ENCODE measurements at places on chromosomes 5 and 9.
A peak's percentile ranks its signal among the peaks of the same experiment; 100 is the strongest.

DNA sequence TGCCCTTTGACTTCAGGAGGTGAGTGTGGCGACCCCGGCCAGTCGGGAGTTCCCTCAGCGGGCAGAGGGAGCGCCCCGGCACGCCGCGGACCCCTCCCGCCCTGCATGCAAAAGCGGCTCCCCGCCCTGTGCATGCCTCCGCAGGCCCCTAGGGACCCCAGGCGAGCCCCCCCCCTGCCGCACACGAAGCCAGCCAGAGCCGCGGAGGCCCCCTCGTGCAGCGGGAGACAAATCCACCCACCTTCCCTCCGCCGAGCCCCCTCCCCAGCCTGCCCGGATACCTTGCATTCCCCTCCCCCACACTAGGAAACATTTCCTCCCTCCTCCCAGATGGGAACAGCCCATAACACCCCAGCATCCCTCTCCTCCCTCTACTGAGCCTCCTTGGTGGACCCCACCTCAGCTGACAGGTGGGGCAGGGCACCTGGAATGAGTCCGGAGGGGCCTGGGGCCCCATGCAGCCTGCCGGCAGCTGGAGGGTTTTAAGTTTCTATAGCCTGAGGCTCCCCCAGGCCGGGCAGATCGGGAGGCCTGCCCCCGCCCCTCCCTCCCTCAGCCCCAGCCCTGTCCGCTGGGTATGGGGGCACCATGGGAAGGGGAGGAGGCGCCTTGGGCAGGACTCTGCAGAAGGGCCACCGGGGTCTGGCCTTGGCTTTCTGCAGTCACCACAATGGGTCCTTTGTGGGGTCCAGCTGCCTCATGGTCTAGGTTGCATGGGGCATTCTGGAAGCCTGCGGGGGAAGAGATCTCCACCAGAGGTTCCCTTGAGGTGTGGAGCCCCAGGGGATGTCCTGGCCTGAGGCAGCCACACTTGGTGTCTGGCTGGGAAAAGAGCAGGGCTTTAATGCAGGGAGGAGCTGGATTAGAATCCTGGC lies 601 bp downstream of the ERGIC1 start:
- DNase-seq = peak; percentile 51

DNA sequence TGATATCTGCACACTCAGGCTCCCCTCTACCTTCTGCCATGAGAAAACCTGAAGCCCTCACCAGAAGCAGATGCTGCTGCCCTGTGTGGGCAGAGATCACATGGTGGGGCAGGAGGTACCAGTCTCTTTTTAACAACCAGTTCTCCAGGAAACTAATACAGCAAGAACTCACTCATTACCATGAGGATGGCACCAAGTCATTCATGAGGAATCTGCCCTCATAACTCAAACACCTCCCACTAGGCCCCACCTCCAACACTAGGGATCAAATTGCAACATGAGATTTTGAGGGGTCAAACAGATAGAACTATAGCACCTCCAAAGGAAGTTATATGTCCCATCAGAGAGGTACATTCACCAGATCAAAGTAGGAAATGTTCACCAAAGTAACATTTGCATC lies 136.3 kb upstream of the SHB start:
- DNase-seq = no peak

DNA sequence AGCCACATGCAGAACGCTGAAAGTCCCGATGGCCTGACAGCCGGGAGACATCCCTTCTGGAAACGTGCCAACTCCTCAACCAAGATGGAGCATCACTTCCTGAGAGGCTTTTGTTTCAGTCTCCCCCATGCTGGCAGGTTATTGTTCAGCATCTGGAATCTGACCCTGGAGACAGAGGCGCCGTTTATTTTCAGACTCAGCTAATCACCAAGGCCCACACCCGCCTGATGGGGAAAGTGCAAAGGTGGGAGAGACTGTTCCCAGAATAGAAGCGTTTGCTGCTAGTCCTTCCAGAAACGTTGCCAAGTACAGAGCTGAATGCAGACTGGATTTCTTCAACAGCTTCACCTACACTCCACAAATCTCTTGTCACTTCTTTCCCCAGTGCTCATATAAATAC lies 41.8 kb upstream of the S1PR3 start:
- DNase-seq = peak; percentile 64

- DNase-seq = peak; percentile 39
Measured at GRCh38 chr5:146052780-146053179, 52.6 kb downstream of the PLAC8L1 start.

- DNase-seq = no peak
Measured at GRCh38 chr5:96052374-96052773, 90.7 kb upstream of the ELL2 start.

DNA sequence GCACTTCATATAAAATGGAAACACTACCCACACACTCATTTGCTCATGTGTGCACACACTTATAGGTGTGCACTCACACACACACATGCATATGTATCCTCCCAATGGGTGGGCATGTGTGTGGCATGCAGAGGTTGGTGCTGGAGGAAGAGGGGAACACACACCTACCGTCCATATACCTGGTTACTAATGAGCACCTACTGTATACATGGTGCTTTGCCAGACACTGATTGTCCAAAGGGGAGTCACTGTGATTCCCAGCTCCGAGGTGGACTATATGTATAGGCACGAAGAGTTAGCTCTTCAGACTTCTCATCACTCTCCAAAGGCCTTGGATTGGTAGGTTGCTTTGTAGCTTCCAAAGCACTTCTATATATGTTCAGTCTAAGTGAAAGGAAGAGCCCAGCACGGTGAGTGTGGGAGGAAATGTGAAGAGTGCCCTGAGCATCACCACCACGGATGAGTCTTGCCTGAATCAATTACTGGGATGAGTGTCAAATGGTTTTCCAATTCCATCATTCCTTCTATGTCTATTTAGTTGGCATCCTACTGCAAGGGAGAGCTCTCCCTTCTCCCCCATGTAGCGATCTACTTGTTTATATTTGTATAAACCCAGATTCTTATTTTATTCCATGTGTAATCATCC lies 12.6 kb upstream of the ERGIC1 start:
- DNase-seq = no peak

GRCh38 chr5:139474890-139475791 lies 4.3 kb downstream of the SMIM33 start:
- DNase-seq = no peak

DNA sequence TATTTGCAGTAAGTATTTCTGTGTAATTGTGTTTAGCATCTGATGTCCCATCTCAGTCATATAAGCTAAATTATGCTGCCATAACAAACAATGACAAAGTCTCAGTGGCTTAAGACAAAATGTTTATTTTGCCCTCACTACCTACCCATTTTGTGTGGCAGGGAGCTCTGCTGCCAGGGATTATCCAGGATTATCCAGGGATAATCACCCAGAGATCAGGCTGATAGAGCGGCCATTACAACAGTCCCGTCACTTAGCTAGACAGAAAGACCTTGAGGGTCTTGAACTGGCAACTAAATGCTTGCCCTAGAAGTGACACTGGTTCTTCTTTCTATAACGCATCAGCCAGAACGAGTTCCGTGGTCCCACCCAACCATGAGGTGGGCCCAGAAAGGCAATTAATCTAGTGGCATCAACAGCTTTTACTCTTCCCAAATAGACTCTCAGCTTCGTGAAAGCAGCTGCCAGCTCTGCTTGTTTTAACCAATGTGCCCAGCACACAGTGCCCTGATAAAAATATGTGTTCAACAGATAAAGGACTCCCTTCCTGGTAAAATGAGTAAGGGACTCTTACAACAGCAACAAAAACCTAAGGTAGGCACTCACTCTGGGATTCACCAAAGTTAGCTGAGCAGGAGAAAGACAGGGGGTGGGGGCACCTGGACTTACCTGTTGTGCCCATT lies 22.8 kb downstream of the CCDC69 start:
- DNase-seq = peak; percentile 90

GRCh38 chr9:76741524-76741923 lies 22.7 kb upstream of the PCA3 start:
- no peak for DNase-seq

DNA sequence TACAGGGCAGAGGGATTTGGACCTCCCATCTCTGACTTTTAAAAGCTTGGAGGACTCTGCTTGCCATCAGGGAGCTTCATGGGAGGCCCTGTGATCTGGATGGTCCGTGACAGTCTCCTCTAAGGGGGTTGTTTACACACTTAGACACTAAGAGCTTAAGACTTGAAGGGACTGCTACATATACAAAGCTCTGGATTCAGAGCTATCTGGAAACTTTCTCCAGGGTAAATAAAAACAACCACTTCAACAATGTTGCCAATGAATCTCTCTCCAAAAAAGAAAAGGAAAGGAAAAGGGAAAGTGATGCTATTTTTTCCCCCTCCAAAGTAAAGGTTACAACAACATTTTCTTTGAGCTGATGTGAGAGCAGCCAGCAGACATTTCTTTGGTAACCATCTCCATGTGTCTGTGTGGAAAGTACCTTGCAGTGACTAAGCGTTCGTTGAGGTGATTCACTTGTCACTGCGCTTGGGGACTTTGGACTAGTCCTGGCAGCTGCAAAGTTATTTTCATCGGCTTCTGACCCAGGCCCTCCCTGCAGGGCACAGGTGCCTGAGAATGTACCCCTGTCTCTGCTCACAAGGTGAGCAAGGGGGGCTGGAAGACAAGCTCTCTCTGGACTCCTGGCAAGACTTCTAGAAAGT lies 262.1 kb upstream of the KLF4 start:
- DNase-seq = no peak

- DNase-seq = no peak
Measured at GRCh38 chr5:170419643-170420042, 30.5 kb upstream of the KCNMB1 start.

GRCh38 chr9:38039090-38039906 lies 29.7 kb downstream of the SHB start:
- no peak for DNase-seq

GRCh38 chr9:137227054-137227852 lies at the start of gene RNF224:
TSS of gene RNF224 (plus strand) at chr9:137227502. CDS start at chr9:137228336, 834 bp downstream.
- peak; percentile 90 for DNase-seq

GRCh38 chr5:178529080-178529479 lies 61.1 kb downstream of the COL23A1 start:
- DNase-seq = no peak

DNA sequence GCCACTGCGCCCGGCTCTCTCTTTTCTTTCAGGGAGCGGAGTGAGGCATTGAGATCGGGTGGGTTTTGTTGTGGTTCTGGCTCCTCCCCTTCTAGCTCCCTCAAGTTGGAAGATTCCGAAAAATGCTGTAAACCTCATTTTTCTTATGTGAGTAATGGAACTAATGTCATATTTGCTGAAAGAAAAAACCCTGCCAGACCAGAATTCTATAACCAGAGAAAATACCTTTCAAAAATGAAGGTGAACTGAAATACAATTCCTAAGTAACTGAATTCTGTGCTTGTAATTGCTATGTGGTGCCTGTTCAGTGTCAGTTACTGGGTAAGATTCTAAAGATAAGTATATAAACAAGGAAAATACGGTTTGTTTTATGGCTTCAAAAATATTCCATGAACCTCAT lies 30.9 kb upstream of the CDK20 start:
- DNase-seq = no peak

GRCh38 chr5:111124793-111125192 lies 32.6 kb downstream of the WDR36 start:
- DNase-seq = no peak

- DNase-seq = peak; percentile 26
Measured at GRCh38 chr5:31531543-31531887, 378 bp downstream of the DROSHA start.

GRCh38 chr9:94644543-94644942 lies 5.2 kb upstream of the FBP1 start:
- no peak for DNase-seq

GRCh38 chr9:24552526-24553182 lies 7.0 kb upstream of the IZUMO3 start:
- no peak for DNase-seq

- DNase-seq = no peak
Measured at GRCh38 chr9:101417977-101418376, 17.6 kb downstream of the ALDOB start.

DNA sequence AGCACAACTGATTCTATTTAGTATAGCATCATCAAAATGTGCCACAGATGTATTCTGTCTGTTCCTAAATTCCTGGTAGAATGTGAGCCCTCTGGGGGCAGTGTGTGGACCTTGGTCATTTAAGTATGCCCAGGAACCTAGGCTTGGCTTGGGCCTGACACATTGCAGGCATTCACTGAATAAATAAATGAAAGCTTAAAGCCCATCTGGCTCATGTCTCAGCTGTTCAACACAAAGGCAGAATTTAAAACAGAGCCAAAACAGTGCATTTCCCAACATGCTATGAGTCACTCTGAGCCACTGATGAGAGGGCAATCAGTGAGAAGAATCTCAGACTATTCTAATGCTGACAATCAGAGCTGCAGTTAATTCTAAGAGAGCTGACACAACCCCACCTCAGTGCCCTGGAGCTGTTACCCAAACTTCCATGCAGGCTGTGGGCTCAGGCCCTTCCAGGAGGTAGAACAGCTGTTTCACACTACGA lies 8.1 kb downstream of the FAM193B start:
- peak; percentile 46 for DNase-seq

DNA sequence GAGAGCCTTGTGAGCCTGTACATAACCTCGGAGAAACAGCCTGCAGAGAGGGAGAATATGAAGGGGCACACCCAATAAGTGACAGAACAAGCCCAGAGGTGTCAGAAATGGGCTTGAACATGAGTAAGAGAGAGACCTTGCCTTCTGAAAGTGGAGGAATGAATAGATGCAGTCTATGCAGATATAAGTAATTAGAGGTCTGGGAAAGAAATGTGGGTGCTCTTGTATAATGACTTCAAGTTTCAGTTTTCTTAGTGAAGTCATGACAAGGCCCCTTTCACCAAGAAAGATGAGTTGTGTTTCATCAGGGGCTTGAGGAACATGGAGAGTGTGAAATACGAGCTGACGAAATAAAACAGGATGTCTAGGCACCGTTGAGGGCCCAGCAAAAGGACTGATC lies 15.1 kb downstream of the GRAMD2B start:
- no peak for DNase-seq

GRCh38 chr9:110919609-110920008 lies 118.7 kb downstream of the LPAR1 start:
- DNase-seq = no peak

- DNase-seq = peak; percentile 52
Measured at GRCh38 chr9:97633859-97634490, 354 bp downstream of the NCBP1 start.

GRCh38 chr9:78091731-78092130 lies 60.1 kb upstream of the GNAQ start:
- no peak for DNase-seq

- DNase-seq = no peak
Measured at GRCh38 chr9:107899961-107900330, 410.4 kb upstream of the KLF4 start.

DNA sequence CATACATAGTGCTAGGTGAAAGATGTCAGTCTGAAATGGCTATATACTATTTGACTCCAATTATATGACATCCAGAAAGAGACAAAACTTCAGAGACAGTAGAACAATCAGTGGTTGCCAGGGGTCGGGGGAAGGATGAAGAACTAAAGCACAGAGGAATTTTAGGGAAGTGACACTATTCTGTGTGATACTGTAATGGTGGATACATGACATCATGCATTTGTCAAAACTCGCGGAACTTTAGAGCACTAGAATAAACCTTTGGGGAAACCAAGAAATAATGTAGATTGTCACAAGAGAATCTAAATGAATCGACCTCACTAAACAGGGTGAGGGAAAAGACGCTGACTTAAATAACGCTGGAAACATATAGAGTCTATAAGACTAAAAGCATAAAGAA lies 107.0 kb upstream of the RETREG1 start:
- DNase-seq = no peak

GRCh38 chr5:56739990-56740389 lies 75.4 kb upstream of the MAP3K1 start:
- no peak for DNase-seq

Measured in NCI-H82 (cell line).